Stimulated activated CD4-positive, alpha-beta T cell treated with anti-CD3 and anti-CD28 coated beads, Interleukin-2, amount 100 ng/mL, for 4 hours (primary cell): ENCODE measurements at places on chromosomes 6 and 20.
A peak's percentile ranks its signal among the peaks of the same experiment; 100 is the strongest.

DNA sequence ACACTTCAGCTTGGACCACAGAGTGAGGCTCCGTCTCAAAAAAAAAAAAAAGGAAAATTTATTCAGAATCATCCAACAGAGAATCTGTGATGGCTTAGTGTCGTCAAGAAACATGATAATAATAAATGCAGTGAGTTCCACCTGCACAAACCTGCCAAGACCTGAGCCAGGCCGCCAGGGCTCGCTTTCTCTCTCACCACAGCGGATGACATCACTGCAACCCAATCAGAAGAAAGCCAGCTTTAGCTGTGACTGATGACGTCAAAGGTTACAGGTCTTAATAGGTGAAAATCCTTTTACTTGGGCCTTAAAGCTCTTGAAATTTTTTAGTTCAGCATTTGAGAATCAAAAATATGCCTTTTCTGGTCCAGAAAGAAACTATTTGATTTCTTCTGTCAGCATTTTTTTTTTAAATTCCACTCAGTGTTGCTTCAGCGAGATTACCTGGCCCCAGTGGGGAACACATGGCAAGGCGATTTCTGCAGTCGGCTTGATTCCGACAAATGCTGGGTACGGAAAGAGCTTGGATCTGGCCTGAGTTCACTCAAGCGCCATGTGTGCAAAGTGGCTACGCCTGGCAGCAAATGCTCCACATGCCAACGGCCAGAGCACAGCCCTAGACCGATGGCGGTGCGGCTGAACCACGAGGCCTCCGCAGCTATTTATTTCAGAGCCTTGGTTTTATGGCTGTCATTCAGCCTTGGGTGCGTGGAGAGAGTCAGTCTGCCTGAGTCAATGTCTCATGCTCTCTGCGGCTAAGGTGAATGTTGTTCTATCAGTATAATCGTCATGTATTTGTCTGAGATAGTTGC is 105.7 kb upstream of the QKI start:
- DNase-seq, result no peak

DNA sequence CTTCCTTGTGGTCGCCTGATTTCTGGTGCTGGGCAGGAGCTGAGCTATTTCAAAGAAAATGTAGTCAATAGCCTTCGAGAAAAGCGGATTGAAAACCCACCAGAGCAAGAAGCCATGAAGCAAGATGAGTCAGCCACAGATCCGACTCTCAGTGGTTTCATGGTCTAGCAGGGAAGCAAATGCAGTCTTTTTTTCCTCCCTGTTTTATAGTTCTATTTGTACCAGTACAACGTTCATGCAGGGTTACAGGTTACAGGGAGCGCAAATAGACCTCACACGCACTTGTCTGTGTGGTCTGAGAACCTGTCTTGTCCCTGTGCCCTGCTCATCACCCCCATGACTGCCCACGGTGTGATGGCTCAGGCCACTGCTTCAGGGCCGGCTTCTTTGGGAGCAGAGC is 309.8 kb upstream of the SUPT3H start:
- no peak for DNase-seq

- no peak for DNase-seq
These were observed 201.3 kb upstream of the BTBD3 start for GRCh38 chr20:11716239-11716944.

DNA sequence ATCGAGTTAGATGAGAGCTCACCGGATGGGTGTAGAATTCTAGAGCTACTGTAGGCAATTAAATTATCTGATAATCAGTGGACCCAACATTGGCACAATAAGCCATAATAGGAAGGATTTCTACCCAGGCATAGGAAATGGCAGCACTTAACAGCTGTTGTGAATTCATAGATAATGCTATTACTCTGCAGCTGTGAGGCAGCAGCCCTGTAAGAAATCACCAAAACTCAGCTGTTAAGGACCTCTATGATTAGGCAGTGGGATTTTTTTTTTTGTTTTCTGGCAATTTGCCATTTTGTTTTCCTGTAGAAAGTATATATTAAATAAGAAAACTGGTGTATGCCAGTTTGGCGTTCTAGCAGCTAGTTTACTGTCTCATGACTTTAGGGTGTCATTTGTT is 609.1 kb upstream of the SLC35B3 start:
- no peak for DNase-seq

GRCh38 chr6:148064406-148065134 is 278.1 kb upstream of the SASH1 start:
- no peak for DNase-seq

GRCh38 chr6:49410564-49410963 is 52.5 kb downstream of the MMUT start:
- no peak for DNase-seq

DNA sequence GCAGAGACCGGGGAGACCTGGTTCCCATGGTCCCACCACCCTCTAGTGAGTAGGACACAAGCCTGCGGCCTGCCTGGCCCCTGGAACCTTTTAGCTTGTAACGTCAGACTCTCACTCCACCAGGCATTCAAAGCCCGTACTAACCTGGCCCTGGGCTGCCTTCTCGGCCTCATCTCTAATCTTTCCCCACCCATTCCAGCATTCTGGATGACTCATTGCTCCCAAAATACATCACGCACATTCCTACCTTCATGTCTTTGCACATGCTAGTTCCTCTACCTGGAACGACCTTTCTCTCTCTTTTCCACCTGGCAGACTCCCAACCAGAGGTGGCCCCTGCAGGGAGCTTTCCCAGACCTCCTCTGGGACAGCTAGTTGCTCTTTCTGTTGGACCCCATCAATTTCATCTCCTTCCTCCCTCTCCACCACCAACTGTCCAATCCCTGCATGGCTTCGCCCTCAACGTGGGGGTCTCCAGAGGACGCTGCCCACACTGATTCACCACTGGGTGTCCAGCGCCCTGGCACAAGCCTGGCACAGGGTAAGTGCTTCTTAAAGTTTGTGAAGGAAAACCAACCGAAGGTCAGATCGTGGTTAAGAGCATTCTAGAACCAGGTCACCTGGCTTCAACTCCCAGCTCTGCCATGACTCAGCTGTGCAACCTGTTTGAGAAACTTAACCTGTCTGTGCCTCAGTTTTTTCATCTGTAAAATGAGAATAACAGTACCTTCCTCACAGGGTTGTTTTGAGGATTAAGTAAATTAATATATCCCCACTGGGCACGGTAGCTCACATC is 35.2 kb downstream of the JPH2 start:
- DNase-seq, result no peak

DNA sequence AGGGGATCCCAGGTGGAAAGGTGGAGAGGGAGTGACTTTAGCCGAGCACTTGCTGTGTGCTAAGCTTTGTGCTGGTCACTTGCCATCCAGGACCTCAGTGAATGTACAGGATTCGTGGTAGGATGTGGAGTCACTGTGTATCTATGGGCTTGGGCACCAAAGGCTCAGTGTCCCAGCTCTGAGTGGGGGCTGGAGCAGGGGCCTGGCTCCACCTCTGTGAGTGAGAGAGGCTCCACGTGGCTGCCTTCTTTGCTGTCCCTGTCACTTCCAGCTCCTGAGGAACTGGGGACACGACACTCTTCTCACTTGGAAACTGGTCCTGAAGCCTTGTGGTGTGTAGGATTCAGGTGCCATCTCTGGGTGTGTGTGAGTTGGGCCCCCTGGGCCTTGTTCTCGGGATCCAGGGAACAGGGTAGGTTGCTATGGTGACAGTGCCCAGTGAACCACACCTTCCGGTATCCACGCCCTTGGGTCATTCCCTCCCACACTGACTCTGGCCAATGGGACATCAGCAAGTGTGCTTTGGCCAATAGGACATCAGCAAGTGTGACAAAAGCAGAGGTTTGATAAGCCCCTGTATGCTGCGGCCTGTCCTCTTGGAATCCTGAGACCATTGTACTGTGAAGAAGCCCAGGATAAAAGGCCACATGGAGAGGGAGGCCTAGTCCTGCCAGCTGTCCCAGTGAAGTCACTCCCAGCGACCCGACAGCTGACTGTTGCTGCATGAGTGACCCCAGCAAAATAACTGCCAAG is 87.7 kb downstream of the CDH22 start:
- DNase-seq, result no peak

GRCh38 chr6:14359438-14359837 is 241.9 kb downstream of the CD83 start:
- DNase-seq, result no peak

DNA sequence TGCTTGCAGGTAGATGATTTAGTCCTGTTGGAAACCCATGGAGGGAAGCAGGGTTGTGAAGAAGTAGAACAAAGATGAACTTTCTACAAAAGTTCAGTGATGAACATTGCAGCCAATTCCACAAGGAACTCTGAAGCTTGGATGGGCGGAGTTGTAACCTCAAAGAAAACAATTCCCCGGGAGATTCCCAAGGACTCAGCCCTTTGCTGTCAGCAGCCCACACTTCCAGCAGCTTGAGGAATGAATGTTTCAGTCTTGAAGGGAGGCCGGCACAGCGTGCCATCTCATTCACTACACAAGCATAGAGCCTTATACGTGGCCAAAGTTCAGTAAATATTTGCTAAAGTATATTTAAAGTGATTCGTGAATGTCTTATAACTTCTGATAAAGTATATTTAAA is 269.4 kb downstream of the NKAIN2 start:
- DNase-seq, result no peak

DNA sequence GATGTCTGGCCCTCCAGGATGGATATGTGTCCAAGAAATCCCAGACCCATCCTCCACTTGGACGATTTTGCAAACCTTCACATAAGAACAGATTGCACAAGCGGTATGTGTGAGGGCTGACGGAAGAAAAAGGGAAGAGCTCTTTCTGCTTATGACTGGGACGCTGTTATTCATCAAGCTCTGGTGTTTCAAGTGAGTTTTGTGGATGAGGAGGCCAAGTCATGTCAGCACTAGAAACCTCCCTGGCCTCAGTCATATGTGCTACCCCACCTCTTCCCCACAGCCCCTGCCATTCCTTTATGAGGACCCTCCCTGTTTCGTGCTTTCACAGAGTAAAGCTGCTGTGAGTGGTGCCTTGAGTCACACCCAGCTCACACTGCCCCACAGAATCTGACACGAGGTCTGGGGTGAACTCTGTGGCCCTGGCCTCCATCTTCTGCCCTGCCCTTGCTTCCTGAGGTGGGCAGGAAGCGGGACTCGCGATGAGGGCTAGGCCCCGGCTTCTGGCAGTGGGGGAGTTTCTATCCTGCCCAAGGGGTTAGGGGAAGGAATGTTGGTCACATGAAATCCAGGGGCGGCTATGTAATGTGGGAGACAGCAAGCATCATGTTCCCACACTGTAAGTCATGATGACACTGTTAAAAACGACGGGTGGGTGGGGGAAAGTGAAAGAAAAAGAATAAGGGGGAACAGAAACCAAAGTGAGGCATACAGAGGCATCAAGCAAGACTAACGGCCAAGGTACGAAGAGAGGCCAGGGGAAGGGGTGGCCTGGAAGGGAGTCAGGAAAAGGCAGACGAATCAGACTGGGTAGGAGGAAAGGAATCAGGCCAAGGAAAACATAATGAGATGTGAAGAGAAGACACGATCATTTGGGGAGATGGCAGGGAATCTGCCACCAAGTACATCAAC is 78.1 kb downstream of the PRDM1 start:
- DNase-seq, result peak; percentile 48

DNA sequence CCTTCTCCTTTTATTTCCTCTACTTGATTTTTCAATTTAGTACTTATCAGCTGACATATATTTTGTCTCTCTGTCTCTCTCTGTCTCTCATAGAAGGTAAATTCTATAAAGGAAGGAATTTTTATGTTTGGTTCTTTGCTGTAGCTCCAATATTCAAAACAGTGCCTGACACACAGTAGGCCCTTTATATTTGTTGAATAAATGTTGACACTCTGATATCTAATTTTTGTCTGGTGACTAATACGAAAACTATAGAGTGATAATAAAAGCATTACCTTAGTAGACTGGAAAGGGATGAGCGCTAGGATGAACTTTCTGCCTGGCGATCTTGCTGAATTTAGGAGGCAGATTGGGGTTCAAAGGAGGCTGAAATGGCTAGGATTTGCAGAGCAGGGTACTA is 42.8 kb downstream of the PTPN1 start:
- DNase-seq, result no peak

DNA sequence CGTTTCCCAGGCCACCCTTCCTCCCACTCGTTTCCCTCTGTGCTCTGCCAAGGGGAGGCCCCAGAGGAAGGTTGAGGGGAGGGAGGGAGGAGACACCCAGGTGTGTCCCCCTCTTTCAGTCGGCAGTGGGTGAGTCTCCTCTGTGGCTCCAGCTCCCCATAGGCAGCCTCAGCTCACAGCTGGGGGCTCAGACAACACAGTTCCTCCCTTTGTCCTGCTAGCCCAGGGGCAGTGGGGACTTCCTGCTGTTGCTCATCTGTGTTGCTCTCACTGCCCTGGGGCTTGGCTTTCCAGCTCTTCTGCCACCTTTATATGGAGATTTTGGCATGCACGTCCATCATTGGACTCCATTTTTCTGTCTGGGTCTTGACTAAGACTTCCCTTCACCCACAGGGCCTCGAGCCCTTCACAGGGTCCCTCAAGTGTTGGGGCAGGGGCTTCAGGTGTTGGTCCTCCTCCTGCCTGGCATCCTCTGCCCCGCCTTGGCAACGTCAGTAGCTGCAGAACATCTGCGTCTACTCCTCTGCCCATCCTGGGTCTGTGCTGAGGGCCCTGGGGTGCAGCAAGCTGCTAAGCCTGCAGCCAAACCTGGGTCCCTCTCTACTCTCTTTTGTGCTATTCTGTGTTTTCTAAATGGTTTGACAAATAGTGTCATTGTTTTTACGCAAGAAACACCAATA is 190.6 kb upstream of the PMEPA1 start:
- DNase-seq, result no peak

- DNase-seq, result no peak
These were observed 14.7 kb upstream of the TNFAIP3 start for GRCh38 chr6:137852346-137852745.

DNA sequence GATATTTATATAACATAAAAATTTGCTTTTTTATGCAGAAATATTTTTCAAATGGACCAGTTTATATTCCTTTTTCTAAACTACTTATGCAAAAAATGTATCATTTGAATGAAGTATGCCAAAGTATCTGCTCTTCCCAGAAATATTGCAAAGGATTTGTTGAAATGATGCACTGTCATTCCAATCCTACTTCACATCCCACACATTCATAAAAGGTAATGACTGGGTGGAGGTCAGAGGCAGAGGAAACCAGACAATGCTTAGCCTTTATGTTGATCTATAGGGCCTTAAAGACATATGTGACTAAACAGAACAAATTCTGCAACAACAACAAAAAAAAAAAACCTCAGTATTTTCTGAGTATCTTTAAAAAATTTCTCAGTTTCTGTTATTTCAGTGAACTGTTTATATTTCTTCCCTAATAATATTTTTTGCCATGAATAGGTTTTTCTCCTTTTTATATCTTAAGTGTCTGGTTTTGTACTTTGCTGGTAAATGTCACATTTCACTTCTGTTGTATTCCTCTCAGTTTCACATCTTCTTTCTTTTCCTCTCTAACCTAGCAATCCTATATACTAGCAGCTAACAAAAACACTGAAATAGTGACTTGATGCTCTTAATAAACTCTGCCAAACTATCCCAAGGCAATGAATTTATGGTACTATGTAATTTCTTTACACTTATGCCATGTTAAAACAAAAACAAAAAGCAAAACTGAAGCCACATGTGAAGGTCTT is 374.1 kb downstream of the BCKDHB start:
- no peak for DNase-seq

GRCh38 chr6:28776269-28777146 is 147.3 kb downstream of the TRIM27 start:
- no peak for DNase-seq
